CD4-positive, alpha-beta T cell treated with Interleukin-6 for 4 hours (primary cell): ENCODE measurements at places on chromosomes 2 and 18.

DNA sequence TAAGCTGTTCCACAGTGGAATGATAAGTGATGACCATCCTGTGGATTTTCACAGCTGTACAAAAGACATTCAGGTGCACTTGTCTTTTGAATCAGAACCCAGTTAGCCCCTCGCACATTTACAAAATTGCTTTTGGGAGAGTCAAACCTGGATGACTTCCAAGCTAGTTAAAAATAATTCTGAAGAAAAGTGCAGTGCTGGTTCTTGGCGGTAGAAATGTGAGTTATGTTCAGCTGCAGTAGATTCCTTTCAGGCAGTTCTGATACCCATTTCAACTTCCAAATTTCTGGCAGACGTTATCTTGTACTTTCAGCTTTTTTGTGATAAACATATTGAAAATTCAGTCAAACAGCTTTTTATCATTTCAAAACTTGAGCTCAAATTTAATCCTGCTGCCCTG, 324.7 kb downstream of the NRXN1 start:
- no peak for DNase-seq

DNA sequence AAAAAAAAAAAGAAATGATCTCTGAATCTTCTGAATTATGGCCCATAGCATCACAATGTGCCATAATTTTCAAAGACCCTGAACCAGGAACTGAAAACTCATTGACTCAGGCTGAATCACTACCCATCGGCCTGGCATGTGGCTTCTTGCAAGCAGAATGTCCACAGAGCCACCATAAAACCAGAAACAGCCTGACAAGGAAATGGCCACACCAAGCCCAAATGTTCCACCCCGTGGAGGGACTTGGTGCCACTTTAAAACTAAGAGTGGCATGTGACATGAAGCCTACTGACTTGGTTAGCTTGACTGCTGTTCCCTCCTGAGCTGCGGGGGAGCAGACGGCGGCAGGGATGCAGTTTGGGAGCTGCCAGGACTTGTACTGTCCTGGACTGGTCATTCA, 71.2 kb upstream of the RBM44 start:
- no peak for DNase-seq

GRCh38 chr2:182043861-182044260, 58.2 kb downstream of the PPP1R1C start:
- DNase-seq = no peak

GRCh38 chr2:65500310-65501040, 68.1 kb upstream of the SPRED2 start:
- DNase-seq = no peak

GRCh38 chr2:235262750-235263149, 231.1 kb upstream of the AGAP1 start:
- DNase-seq = no peak

- no peak for DNase-seq
Observed at GRCh38 chr2:143513081-143513480, 383.9 kb downstream of the ARHGAP15 start.

GRCh38 chr2:231909631-231910030, 16.6 kb downstream of the NPPC start:
- no peak for DNase-seq

- DNase-seq = peak; percentile 13
Observed at GRCh38 chr2:227106845-227107759, 56.9 kb downstream of the COL4A4 start.

GRCh38 chr2:215780907-215781685, 232.3 kb downstream of the MREG start:
- DNase-seq = no peak

GRCh38 chr2:215898363-215898762, 115.0 kb downstream of the MREG start:
- no peak for DNase-seq

DNA sequence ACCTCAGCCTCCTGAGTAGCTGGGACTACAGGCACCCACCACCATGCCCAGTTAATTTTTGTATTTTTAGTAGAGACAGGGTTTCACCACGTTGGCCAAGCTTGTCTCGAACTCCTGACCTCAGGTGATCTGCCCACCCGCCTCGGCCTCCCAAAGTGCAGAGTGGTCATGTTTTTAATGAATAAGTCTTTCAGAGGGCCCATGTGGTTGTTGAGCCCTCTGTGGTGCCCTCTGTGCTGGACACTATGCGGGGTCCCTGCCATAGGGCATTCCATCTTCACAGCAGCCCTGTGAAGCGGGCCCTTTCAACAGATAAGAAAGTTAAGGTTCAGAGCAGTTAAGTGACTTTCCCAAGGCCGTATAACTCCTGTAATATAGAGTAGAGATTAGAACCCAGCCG, 25.9 kb downstream of the MYO7B start:
- no peak for DNase-seq

GRCh38 chr2:239175181-239175580, 225.6 kb downstream of the HDAC4 start:
- DNase-seq = no peak
